ENCODE measurements at places on chromosomes 2 and 18.

DNA sequence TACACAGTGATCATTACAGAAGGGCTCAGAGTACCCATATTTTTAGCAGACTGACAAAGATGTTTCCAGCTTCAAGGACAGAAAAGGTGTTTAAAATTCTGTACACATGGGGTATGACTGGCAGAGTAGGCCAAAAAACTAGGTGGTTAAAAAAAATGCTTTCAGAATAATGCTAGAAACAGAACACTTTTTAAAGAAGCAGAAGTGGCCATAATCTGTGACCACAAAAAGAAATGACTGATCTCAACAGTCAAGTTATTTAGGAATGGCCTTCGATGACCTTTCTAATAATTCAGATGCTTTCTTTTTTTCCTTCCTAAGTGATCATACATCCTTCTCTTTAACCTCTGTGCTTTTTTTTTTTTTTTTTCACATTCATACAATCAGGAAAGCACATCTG is 4.1 kb upstream of the AQP4 start:
- no peak for DNase-seq

DNA sequence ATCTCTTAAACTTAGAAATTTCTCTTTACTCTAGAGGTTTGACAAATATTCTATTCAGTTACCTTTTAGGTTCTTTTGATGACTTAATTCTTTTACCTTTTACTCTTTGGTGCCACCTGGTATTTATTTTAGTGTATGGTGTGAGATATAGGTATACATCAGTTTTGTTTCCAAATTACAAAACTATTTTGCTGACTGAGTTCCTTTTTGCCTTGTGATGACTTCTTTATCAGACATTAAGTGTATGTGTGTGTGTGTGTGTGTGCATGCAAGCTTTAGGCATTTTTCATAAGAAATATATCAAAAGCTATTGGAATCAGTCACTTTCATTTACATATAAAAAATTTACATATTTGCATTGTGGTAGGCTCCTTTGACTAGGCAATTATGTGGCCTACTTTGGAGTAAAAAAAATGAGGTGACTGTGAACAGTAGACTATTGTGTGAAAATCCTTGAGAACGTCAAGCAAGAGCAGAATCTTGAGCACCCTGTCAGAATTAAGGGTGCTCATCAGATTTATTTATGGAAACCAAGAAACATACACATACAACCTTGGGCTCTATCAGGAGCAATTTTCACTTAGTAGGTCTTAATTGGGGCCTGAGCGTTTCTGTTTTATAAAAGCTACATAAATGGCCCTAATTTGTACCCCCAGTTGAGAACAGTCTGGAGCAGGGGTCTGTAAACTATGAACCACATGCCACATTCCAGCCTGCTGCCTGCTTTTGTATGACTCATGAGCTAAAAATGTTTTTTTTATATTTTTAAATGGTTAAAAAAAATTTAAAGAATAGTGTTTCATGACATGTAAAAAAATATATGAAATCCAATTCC is 415.9 kb downstream of the SLC4A3 start:
- DNase-seq: no peak

DNA sequence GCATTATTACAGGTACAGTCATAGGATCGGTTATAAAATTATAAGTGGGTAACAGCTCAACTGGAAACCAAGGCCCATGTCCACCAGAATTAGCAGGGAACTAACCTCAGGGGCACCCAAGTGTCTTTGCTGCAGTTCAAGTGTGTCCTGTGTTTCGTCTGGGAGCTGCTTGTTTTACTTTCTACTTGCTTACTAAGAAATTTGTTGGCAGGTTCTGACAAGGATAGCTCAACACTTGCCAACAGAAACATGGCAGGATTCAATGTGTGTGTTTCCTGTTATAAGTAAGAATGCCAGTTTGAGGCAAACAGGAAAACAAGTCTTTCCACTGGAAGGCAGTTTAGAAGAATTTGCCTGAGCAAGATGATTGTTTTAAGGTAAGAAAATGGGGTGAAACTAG is 104.5 kb downstream of the EPHA4 start:
- no peak for DNase-seq

DNA sequence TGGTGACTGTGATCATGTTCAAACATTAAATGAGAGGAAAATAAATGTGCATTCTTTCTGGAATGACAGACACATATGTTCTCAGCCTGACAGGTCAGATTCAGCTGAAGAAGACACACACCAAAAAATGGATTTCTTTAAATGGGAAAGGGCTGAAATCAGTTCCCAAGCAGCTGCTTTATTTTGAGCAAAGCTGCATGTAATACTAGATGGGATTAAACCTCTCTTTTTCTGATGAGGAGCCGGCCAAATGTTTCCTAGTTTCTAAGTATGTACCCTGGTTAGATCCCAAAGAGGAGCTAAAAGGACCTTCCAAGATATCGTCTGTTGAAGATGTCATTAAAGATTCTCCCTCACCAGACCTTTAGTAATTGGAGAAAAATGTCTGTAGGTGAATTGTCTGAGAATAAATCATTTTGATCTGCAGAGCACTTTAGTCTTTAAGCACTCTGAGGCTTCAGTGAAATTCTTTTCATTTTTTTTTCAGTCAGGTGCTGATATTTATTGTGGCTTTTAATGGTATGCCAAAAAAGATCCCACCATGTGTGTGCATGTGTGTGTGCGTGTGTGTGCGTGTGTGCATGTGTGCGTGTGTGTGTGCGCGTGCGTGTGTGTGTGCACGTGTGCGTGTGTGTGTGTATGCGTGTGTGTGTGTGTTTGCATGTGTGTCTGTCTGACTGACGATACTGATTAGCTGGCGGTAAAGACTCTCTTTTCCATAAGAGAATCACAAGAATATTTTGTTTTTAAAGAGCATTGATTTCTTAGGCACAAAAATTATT is 175.8 kb downstream of the IRS1 start:
- DNase-seq: no peak

GRCh38 chr2:15728245-15728938 is 136.7 kb downstream of the DDX1 start:
- DNase-seq: no peak

DNA sequence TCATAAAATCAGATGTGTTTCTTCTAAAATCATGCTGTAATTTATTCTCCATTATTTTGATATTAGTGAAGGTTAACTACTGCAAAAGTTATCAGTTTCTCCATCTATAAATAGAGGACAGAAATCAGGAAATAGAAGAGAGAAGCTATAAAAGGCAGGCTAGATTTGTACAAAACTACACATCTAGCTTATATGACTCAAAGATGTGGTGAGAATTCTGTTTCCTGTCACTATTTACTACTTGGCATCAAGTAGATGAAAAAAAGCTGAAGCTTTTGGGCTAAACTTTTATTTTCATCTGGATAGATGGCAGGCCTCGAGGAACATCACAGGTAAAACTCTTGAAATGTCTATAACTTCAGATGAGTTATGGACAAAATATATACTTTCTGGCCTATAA is 49.8 kb upstream of the NAB1 start:
- peak; percentile 47 for DNase-seq

- DNase-seq: peak; percentile 47
These were observed 51.8 kb downstream of the MTHFD2 start for GRCh38 chr2:74250189-74250631.

GRCh38 chr2:12051831-12052230 is 305.4 kb downstream of the LPIN1 start:
- no peak for DNase-seq

DNA sequence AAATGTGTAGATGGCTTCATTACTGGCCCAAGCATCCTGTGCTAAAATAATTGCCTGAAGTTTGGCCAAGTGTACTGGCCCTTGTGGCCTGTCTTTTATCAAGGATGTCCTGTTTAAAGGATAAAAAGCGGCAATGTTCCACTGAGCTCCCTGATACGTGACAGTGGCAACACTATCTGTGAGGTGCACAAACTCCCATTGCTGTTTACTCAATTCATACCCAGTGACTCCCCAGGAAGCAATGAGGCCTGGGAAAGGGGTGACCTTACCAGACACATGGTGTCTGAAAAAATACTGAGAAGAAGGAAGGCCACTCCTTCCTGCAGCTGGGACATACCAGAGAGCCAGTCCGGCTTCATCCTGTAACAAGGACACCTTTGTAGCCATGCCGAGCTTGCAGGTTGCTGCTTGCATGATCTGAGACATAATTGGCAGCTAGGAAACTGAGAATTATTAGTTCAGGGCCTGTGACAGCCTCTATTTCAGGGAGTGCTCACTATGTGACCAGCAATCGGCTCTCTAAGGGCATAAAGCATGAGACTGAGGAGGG is 198.5 kb upstream of the LRATD1 start:
- DNase-seq: no peak

DNA sequence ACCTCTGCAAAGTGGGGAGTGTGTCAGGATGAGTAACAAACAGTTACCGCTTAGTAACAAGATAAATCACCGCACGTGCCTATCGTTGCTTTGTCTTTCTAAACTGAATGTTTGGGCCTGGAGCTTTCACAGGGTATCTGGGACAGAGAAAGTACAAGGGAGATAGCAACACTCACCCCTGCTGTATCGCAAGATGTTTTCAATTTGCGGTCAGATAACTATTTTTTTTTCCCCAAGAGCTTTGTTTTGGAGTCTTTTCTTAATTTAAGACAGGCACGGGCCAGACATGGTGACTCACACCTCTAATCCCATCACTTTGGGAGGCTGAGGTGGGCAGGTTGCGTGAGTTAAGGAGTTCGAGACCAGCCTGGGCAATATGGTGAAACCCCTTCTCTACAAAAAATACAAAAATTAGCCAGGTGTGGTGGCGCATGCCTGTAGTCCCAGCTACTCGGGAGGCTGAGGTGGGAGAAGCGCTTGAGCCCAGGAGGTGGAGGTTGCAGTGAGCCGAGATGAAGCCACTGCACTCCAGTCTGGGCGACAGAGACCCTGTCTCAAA is 146.6 kb downstream of the GBX2 start:
- no peak for DNase-seq

GRCh38 chr2:29655391-29656086 is 265.8 kb downstream of the ALK start:
- DNase-seq: no peak

GRCh38 chr2:190318931-190319554 is 583 bp downstream of the HIBCH start:
- DNase-seq: peak; percentile 39

DNA sequence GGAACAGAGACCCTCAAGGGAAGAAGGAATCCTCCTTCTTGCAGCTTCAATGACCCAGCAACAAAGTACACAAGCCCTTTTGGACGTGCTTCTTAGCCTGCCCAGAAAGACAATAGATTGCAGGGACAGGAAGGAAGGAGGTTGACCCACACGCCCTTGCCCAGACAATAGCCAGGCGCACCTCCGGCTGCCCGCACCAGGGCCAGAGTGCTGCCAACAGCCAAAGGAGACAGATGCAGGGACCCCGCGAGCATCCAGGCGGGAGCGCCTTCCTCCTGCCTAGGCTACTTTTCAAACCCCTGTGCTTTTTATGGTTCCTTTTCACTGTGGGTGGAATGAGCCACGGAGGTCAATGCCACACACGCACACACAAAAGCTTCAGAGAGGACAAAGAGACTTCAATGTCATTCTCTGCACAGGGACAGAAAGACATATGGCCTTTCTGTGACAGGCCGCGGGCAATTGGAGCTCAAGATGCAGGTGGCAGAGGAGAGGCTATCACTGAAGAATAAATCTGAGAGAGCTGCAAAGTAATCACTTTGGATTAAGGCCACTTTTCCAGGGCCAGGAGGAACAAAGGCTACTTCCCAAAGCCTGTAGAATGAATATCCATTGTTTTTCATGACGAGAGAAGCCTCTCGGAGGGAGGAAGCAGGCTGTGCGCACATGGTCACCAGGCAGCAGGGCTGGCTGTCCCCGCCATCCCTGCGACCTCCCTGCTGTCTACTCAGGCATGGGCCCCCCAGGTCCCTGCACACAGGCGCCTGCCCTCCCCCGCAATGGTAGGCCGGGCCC is 300.6 kb downstream of the EIPR1 start:
- DNase-seq: no peak

DNA sequence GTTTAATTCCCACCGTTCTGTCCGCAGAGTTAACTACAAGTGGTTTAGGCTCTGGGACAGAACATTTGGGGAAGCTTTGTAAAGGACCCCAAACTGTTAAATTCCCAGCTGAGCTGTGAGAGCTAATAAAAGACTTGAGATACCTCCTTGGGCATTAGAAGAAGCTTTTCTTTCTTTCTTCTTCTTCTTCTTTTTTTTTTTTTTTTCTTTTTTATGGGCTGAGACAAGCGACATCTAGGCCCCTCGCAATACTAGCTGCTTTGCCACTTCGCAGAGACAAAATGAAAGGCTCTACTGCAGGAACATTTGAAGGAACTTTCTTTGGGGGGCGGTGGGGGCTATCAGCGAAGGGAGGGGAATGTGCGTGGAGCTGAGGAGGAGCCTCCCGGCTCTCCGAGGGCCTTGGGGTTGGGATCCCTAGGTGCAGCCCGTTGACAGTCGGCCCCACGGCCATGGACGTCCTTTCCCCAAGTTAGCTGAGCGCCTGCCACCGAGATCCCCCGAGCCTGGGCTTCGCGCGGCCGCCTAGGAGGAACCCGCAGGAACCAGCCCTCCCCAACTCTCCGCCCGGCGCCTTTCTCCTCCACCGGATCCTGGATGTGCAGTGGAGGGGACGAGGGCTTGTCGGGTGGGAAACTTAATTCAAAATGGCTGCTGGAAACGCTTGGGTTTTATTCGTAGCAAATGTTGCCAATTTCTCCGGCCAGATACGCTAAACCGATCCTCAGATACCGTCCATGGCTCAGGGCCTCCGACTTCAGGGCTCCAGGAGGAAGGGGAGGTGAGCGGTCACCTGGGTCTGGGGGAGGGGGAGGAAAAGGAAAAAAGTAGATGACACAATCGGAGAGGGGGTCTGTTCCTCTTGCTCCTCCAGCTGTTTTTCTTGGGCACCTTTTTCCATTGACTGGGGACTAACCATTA is 4.2 kb downstream of the MEIS1 start:
- DNase-seq: no peak

DNA sequence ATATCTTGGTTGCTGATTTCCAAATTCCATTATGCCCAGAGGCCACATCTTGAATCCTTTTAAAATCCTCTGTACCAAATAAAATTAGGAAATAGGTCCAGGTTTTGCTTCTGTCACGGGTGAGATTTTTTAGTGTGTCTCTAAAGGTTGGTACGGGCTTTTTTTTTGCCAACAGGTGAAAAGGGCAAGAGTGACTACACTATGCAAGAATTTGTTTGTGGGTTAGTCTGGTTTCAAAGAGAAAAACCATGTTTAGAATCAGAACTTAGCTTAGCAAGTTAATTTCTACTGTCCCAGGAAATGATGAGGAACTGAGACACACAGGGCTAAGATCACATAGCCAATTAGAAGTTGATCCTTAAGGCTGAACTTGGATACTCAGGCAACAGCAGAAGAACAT is 41.7 kb downstream of the POLR1A start:
- no peak for DNase-seq

GRCh38 chr2:172639256-172639655 is 83.4 kb downstream of the PDK1 start:
- no peak for DNase-seq

- peak; percentile 59 for DNase-seq
These were observed 1.8 kb downstream of the STRN start for GRCh38 chr2:36964496-36965058.

Measured in RKO (cell line).